ENCODE measurements at places on chromosomes 6 and 20. TPM values are rescaled to one million over a fixed set of nuclear protein-coding genes. Genes with fewer than 3 reads are reported as not detected.

The CLPSL2 gene
- total RNA-seq = not detected

The ME1 gene
- not detected for total RNA-seq

The INSM1 gene
- total RNA-seq = not detected

The PCSK2 gene
- not detected for total RNA-seq

The CMTR1 gene
- total RNA-seq = 92.5 TPM

The KHDC1 gene
- 5.0 TPM for total RNA-seq

The SLA2 gene
- total RNA-seq = 92.7 TPM

The CRIP3 gene
- not detected for total RNA-seq

DNA sequence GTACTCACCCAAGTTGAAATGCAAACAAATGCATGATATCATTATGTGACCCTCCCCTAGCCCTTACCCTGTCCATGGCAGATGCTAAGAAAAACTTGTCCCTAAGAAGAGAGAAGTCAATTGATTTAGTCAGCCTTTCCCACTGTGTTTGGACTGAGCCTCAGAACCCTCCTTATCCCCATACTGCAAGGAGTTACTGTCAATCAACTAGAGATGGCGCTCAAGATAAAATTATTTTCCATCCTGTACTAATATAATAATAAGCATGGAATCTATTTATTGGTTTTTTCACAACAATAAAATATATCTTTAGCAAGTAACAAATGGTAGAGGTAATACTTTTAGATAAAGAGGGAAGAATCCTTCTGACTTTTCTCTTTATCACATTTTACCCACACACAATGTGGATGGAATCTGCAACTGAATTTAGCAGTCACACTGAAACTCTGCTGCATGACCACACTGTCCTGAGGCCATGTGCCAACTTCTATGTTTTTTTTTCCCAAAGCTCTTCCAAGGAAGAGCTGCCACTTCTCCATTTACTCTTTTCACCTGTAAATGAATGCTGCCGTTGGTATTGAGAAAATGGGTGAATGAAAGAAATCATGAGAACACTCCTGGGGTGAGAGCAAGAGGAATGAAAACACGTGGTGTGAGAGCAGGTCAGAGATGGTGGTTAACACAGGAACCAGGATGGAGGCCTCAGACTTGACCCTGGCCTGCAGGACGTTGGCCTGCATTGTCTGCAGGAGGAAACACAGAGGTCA, 10.5 kb downstream of the NT5E start:
- no peak for DNase-seq

DNA sequence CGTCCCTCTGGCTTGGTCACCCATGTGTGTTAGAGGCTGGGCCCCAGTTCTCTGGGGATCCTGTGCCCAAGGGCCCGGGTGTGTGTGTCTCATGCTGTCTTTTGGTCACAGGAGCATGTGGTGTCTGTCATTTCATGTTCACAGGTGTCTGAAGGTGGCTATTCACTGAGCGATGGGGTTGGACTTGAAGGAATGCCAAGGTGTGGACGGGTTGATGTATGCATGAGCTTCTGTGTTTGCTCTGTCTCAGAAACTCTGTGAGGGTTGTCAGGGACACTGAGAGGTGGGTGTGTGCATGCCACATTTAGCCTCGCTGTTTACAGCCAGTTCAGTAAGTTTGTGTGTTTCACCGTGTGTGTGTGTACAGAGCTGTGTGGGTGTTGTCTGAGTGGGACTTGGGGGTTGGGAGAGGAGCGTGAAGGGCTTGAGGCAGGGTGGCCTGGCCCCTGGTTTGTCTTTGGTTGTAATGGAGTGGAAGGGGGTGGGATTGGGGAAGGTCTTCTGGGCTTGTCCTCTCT, 1.2 kb downstream of the DDR1 start:
- no peak for DNase-seq

DNA sequence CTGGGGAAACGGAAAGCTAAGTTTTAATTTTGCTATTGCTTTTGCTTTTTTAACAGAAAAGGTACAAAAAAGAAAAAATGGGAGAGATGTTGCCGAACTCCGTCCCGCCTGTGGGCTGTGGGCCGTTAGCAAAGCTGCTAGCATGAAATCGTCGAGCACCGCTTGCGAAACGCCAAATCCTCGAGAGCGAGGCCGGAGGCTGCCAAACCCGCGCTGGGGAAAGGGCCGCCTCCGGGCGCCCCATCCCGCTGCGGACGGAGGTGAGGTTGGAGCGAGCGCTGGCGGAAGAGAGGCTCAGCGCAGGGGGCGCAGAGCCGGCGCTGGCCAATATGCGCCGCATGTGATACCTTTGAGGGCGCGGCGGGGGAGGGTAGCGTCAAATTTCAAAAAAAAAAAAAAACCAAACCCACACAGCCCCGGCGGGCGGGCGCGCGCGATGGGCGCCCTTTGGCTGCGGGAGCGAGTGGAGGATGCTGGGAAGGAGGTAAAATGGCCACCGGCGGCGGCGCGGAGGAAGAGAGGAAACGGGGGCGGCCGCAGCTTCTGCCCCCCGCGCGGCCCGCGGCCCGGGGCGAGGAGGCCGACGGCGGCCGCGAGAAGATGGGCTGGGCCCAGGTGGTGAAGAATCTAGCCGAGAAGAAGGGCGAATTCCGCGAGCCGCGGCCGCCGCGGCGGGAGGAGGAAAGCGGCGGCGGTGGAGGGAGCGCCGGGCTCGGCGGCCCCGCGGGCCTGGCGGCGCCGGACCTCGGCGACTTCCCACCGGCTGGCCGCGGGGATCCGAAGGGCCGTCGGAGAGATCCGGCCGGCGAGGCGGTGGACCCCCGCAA, at the start of gene ZCCHC3:
Gene ZCCHC3 (plus strand): TSS at position 473 of the 827 bp plus-strand sequence. CDS start 17 bp downstream, at position 490.
- peak; percentile 87 for DNase-seq

GRCh38 chr6:136129365-136129764, 120.7 kb downstream of the MTFR2 start:
- no peak for DNase-seq

DNA sequence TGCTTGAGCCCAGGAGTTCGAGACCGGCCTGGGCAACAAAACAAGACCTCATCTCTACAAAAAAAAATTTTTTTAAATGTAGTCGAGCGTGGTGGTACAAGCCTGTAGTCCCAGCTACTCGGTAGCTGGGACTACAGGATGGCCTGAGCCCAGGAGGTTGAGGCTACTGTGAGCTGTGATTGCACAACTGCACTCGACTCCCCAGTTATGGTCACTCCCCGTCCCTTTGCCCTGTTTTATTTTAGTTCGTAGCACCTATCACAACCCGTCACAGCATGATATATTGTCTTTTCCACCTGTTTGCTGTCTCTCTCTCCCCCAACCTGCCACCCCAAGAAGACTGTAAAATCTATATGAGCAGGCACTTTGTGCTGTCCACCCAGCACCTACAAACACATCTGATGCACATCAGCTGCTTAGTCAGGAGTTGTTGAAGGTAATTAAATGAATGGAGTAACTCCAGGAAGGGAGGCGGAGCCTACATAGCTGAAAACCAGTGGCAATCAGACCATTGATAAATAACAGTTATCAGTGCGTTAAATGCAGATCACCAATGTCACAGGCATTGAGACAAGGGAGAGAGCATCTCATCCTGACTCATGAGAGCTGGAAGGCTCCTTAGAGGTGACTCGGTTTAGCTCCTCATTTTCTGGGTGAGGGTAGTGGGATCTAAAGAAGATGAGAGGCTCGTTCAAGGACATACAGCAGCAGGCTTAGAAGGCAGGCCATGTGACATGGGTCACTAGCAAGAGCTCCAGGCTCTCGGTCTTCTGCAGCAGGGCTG, 14.4 kb upstream of the XRN2 start:
- no peak for DNase-seq

GRCh38 chr20:33320006-33320405, 37.0 kb downstream of the BPIFB1 start:
- no peak for DNase-seq

- peak; percentile 43 for DNase-seq
Measured at GRCh38 chr6:34115403-34115795, 30.5 kb downstream of the GRM4 start.

- DNase-seq = no peak
Measured at GRCh38 chr6:165722022-165722421, 59.0 kb upstream of the PDE10A start.

- no peak for DNase-seq
Measured at GRCh38 chr6:39082310-39082709, 32.7 kb downstream of the SAYSD1 start.

- no peak for DNase-seq
Measured at GRCh38 chr20:11745145-11745544, 172.5 kb upstream of the BTBD3 start.

- DNase-seq = no peak
Measured at GRCh38 chr6:93300661-93301060, 118.7 kb downstream of the EPHA7 start.

DNA sequence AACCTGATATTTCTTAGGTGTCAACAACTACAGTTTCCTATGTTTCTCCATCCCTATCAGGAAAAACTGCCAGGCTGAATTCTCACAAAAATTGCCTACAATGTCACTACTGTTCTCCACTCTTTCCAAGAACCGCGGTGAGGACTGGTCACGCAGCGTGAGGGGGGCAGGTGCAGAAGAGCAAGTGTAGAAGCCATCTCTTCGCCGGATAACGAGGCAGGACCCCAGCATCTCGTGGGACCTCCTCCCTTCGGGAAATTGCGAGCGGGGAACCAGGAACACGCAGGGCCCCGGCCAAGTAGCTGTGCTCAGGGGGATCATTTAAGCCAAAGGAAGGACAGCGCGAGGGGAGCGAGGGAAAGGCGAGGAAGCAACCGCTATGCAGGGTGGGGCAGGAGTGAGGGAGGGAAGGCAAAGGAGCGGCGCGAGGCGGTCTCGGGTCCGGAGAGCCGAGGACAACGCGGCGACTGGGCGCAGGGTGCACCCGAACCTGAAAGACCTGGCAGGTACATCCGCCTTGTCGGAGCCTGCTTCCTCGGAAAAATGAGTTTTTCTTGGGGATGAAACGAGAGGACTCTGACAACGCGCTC, 559 bp downstream of the APMAP start:
- peak; percentile 9 for DNase-seq

DNA sequence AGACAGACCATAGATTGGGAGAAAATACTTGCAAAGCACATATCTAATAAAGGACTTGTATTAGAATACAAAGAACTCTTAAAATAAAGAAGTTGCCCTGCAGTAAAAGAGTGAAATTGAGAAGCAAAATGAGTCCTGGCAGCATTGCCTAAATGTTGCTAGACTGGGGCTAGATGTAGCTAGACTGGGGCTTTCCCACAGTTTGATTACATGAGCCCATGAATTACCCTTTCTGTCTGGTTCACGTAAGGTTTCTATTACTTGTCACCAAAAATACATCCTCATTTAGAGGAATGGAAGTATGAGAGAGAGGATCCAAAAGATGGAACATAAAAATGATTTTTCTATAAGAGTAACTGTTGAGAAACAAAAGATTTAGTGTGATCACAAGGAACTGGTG, 57.6 kb upstream of the CCDC28A start:
- no peak for DNase-seq

DNA sequence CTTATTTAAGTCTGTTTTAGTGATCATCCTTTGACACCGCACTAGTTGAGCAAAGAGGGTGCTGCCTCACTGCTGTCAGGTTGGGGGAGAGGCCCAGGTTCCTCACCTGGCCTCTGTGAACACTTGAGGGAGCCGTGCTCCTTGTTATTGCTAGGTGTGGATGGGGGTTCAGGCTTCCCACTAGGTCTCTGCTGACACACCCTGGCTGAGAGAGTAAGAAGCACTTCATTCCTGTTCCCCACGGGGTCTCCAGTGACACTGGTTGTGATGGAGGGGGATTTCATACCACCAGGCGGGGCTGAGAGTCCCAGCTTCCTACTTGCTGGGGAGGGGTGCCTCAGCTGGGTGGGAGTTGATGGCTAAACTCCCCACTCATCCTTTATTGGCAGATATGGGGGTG, 11.1 kb upstream of the NOTCH4 start:
- no peak for DNase-seq

DNA sequence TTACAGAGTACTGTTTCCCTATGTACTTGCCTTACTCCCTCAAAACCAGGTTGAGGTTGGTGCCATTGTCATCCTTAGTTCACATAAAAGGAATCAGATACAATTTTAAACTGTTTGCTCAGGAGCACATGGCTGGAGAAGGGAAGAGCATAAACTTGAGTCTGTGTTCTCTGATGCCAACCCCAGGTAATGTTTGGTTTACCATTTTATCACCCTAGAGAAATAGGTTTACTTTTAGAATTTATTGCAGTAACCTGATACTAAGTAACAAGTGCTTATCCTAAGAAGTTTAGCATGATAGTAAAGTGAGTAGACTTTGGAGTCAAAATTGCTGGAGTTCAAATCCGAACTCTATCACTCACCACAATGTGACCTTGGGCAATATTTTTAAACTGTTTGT, 86.3 kb downstream of the RFPL4B start:
- DNase-seq = no peak

- DNase-seq = no peak
Measured at GRCh38 chr20:50645253-50646068, 45.9 kb downstream of the RIPOR3 start.

- DNase-seq = no peak
Measured at GRCh38 chr6:45838996-45839395, 176.7 kb downstream of the CLIC5 start.

DNA sequence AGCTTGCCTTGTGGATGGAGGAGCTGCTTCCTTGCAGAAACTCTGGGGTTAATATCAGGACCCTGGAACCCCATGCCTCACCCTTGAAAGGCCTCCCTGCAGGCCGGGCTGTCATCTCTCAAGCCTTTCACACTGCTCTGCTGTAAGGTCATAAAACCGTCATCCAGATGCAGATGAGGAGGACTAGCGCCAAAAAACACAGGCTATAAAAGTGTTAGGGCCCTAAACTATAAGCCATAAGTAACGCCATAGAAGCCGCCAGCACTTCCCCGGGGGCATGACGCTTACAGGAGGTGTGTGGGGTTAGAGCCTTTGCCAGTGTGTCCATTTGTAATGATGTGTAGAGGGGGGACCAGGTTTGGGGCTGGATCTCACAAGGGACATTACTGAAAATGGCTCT, 47.6 kb downstream of the CDH4 start:
- no peak for DNase-seq

- no peak for DNase-seq
Measured at GRCh38 chr20:48731536-48731935, 96.3 kb downstream of the PREX1 start.

DNA sequence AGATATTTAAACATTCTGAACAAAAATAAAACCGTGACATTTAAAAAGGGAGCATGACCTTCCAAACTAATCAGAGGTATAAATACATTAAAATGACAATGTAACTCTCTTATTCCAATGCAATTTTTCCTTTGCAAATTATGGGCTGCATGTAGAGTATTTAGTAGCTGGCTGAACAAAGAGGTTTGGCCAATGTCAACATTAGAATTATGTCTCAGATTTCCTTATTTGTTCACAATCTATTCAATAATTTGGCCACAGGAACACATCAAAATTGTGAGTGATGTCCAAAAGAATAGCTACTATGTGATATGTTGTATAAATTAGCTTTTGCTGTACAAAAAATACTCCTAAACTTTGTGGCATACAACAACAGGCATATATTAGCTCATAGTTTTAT, 580.0 kb upstream of the MARCKS start:
- DNase-seq = no peak

Measured in activated CD4-positive, alpha-beta T cell treated with anti-CD3 and anti-CD28 coated beads, Interleukin-2, amount 10 ng/mL, durations not matched to agents 7 days and 5 days (primary cell).